Activated gamma-delta T cell (primary cell): ENCODE measurements at places on chromosomes 2 and 18.

GRCh38 chr2:134189009-134189720, 64.7 kb upstream of the MGAT5 start:
- DNase-seq: no peak

DNA sequence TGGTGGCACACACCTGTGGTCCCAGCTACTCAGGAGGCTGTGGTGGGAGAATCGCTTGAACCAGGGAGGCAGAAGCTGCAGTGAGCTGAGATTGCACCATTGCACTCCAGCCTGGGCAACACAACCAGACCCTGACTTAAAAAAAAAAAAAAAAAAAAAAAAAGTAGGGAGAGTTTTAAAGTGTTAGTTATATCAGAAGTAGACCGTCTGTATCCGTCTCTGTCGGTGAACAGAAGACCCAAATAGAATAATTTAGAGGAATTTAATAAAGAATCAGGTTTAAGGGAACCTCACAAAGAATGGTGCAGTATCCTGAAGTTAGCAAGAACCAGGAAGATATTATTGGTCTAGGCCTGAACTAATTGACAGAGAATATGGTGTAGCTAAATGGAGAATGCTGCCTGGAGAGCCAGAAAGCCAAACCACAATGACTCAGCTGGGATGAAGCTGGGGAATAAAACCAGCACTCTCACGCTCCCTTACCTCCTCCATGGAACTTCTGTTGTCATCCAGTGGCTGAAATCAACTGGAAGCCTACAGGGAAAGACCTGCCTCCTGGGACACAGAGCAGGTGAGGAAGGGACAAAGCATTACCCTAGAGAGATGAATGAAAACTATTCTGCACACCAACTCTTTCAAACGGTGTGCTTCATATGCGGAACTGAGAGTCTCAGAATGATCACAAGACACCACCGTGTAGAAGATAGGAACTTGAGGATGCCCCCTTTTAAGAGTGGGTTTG, 39.1 kb upstream of the PLEKHM3 start:
- DNase-seq: no peak

- DNase-seq: no peak
These were observed 93.4 kb downstream of the DGKD start for GRCh38 chr2:233447506-233448219.

GRCh38 chr2:56034258-56034657, 110.7 kb upstream of the EFEMP1 start:
- no peak for DNase-seq

DNA sequence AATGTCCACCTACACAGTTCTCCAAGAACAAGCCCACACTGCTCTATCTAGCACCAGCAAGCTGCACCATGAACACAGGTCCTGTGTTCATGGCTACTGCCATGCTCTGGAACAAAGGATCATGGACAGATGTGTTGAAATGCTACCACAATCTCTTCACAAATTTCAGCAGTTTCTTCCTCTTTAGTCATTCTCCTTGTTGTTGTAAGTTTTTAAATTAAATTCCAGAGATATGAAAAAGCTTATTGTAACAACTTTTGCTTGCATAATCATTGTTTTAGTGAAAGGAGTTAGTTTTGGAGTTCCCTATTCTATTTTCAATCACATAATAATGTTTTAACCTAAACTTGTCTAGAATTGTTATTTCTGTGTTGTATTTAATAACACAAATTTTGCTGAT, 17.2 kb upstream of the NAPG start:
- no peak for DNase-seq

GRCh38 chr2:150063432-150063889, 424.0 kb downstream of the RND3 start:
- no peak for DNase-seq
